ENCODE measurements at places on chromosomes 5 and 9.

- DNase-seq: no peak
Measured at GRCh38 chr5:170008376-170008775, 28.1 kb upstream of the INSYN2B start.

DNA sequence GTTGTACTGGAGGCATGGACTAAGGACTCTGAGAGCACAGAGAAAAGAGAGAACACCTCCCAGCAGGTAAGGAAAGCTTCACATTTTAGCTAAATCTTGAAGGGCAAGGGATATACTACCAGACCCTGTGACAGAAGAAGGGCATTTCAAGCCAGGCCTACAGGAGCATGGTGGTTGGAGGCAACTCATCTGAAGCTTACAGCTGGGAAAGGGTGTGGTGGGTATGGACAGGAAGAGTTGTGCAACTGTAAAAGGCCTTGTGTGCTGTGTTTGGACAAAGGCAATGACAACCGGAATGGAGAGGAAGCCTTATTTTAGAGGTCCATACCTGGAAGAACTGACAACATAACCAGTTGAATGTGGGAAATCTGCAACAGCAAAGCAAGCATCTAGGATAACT is 31.2 kb downstream of the NIPSNAP3B start:
- no peak for DNase-seq

DNA sequence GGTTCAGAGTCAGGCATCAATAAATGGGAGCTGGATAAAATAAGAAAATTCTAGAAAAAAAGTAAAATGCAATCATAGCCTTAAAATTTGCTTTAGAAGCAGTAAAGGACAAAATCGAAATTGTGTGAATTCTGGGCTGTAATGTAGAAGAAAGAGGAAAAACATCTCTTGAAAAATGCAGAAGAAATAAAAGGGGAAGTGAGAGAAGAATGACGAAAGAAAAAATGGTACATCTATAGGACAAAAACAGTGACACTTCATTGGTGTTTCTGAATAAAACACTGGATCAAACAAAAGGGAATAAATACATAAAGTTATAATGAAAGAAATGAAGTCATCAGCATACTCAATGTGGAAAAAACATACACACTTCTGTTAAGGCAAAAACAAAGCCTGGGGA is 642.3 kb downstream of the ACTL7B start:
- no peak for DNase-seq

GRCh38 chr9:21060919-21061561 is 16.7 kb downstream of the IFNB1 start:
- DNase-seq: no peak

DNA sequence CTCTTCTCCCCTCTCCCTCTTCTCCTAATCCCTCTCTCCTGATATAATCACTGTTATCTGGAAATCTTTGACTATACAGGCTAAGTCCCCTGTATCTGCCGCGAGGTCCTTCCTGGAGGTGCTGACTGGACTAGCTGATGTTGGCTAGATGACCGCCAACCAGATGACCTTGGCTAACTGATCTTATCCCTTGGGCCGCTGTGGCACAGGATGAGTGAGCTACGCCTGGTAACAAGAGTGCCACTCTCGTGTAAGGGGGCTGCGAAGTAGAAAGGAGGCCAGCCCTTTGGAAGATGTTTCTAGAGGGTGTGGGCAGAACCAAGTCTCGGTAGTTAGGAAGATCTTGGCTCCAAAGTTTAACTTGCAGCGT is 345 bp upstream of the PRRC1 start:
- DNase-seq: no peak

- DNase-seq: no peak
Measured at GRCh38 chr5:55226027-55226933, 835 bp downstream of the MCIDAS start.

DNA sequence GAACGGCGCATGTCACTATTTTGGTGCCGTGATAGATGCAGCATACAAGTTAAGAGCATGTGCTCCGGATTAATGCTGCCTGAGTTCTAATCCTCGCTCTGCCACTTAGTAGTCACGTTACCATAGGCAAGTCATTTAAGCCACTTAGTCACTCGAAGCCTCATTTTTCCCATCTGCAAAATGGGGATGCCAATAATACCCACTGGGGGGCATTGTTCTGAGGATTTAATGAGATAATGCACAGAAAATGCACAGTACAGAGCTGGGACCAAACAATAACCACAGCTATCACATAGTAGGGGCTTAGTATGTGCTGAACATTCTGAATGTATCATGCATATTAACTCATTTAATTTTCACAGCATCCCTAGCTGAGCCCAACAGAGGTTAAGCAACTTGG is 9.1 kb downstream of the NIPAL4 start:
- no peak for DNase-seq

- no peak for DNase-seq
Measured at GRCh38 chr9:21317956-21318923, 13.1 kb upstream of the IFNA5 start.

DNA sequence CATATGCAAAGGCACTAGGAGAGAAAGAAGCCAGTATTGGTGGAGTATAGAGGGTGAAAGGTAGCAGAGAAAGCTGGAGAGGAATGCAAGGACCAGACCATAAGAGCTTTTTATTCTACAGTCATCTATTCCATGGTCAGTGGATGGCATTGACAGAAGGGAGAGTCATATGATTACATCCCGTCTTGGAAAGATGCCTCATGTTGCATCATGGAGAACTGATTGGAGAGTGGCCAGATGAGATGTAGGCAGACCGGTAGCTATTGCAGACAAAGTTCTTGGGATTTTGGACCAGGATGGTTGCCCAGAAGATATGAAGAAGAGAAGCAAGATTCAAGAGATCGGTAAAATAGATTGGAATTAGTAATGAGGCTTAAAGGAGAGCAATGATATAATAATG is 260.7 kb downstream of the CHSY3 start:
- no peak for DNase-seq

- DNase-seq: no peak
Measured at GRCh38 chr5:1655496-1656270, 131.9 kb upstream of the LPCAT1 start.

GRCh38 chr9:84478996-84479395 is 138.4 kb upstream of the SLC28A3 start:
- DNase-seq: no peak

- no peak for DNase-seq
Measured at GRCh38 chr9:124553738-124554137, 46.5 kb upstream of the NR5A1 start.

DNA sequence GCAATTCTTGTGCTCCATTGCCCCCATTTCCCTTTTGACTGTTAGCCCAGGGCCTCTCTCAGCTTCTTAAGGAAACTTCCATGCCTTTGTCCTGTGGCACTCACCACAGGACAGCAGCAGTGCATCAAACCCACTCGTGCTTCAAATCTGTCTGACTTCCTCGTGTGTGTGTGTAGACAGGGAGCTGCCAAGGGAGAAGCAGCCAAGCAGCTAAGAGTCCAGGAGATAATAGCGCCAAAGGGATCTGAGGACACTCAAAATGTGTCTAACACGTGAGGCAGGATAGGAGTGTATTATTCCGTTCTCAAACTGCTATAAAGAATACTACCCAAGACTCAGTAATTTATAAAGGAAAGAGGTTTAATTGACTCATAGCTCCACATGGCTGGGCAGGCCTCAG is 44.8 kb downstream of the CDK7 start:
- DNase-seq: no peak

GRCh38 chr5:88886746-88887341 is 3.9 kb upstream of the MEF2C start:
- DNase-seq: no peak

- no peak for DNase-seq
Measured at GRCh38 chr5:50435168-50435567, 5.9 kb downstream of the EMB start.

GRCh38 chr5:3217771-3218495 is 377.7 kb upstream of the IRX1 start:
- DNase-seq: no peak

DNA sequence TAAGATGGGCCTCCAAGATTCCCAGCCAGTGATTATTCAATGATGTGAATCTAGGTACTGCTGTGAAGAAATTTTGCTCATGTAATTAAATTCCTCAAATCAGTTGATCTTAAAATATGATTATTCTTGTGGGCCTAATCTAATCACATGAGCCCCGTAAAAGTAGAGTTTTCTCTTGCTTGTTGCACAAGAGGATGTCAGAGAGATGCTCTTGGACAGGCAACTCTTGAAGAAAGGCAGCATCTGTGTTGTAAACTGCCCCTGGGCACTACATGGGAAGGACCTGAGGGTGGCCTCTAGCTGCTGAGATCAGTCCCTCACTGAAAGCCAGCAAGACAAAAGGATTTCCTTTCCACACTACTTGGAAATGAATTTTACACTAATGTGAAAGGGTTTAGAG is 132.9 kb downstream of the TRPM3 start:
- no peak for DNase-seq

- DNase-seq: no peak
Measured at GRCh38 chr5:71907608-71908145, 188.6 kb downstream of the CARTPT start.

- no peak for DNase-seq
Measured at GRCh38 chr9:21340735-21341134, 5.5 kb upstream of the KLHL9 start.

DNA sequence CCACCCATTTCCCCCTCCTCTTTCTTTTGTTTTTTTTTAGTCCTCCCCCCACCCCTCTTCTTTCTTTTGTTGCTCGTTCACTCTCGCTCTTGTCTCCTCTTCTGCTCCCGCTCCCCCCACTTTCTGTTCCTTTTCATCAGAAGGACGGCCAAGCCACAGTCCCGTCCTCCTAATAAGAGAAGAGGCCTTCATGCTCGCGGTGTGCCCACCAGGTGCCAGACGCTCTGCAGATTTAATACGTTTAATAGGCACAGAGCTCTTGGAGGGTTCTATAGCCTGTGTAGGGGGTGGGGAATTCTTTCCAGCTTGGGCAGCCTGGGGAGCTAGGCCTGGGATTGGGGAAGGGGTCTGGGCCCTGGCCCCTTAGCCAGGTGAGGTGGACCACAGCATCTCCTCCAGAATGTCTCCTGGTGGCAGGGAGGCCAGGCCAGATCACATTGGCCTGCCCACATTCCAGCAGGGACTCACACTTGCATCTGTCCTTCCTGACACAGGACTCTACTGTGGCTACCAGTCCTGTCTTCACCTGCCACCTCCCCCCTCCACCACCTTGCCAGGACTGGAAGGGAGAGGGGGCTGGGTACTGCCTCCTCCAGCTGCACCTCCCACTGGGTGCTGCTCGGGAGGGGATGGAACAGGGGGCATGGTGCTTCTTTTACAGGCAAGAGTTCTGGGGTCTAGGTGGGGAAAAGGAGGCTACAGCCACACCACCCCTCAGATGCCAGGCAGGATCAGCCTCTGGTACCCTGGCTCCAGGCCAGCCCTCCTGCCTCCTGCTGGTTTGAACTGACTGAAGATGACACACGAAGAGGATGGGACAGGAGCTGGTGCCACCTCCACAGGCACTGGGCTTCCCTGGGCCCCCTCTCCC is 6.1 kb upstream of the BARX1 start:
- DNase-seq: no peak

DNA sequence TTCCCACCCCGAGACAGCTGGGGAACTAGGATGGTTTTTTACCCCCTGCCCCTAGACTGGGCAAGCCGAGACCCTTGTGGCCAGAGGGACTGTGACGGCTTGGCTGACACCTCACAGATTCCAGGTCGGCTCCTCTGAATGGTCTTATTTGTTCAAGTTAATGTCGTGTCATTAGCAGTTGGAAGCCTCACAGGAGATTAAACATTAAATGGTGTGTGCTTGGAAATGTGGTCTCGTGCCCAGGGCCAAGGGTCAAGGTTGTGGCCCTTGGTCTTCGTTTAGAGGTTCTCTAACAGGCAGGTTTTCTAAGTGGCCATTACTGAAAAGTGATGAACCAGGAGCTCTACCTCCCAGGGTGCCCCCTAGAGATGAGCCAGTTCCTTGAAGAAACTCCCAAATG is 61.2 kb upstream of the RXRA start:
- DNase-seq: no peak

DNA sequence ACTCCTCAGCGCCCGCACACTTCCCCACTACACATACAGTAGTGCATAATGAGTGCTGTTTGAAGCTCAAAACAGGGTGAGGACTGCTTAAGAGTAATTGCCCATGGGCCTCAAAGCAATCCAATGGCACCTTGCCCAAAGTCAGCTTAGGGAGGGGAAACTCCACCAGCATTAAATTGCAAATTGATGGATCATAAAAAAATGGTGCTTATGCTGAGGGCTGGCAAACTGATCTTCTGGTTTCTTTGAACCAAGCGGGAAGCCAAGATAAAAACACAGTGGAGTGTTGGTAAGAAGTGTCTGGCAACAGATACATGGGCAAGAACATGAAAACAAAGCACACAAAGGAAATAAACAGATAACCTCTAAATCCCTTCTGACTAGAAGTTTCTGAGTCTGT is 28.0 kb downstream of the TLE1 start:
- no peak for DNase-seq

DNA sequence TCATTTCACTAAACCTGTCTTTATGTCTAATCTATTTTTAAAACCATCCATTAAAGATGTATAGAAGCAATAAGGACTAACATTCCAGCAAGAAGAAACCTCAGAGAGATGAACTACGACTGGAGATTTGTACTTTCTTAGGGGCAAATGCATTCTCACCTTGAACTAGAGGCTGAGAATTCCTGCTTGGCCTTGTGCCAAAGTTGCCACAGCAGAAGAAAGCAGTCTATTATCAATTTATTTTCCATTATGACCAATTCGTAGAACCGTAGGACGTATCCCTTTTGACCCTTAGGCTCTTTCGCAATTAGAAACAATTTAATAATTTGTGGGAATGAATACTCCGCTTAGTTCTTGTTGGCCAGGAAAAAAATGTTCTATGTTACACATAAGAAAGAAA is 1647.4 kb upstream of the CDH9 start:
- no peak for DNase-seq

DNA sequence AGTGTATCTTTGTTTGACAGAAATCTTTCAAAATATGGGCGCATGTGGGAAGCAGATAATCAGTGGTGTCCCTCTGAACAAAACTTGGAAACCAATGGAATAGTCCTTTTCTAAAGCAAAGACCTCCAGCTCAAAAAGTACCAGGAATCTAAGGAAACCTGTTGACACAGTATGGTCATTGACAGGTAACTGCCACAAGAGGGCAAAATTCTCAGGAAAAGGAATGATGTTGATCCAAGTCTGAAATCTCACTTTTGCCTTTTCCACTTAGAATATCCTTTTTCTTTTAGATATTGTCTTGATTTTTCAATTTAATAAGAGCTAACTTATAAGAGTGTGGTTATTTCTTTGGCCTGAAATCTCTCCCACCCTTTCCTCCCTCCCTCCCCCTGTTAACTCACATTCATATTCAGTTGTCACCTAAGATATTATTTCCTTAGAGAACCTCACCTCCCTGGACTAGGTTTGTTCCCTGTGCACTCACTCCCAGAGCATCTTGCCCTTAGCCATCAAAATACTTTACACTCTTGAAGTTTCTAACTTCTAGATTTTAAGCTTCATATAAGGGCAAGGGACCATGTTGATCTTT is 59.0 kb upstream of the BARX1 start:
- no peak for DNase-seq
